Stimulated activated CD8-positive, alpha-beta memory T cell treated with anti-CD3 and anti-CD28 coated beads, Interleukin-12 subunit alpha, Interleukin-12 subunit beta, amount 100 ng/mL, for 1 hour (primary cell): ENCODE measurements at places on chromosomes 3 and 15.

- no peak for DNase-seq
These were observed 34.3 kb upstream of the CMC1 start for GRCh38 chr3:28207000-28207733.

GRCh38 chr3:132253262-132253878 lies 63.8 kb upstream of the ACP3 start:
- no peak for DNase-seq

DNA sequence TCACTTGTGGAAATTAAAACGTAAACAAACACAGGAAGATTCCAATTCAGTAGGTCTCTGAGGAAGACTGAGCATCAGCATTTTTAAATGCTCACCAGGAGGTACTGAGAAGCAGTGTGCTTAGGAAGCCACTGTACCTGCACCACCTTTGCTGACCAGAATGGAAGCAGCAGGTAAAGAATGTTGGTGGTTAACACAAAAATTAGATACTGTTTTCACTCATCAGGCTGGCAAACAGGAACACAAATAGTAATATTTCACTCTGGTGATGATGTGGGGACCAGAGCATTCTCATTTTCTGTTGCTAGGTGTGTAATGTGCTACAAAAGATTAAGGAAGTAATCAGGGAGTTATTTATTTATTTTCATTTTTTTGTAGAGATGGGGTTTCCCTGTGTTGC lies 29.9 kb upstream of the GHSR start:
- no peak for DNase-seq

DNA sequence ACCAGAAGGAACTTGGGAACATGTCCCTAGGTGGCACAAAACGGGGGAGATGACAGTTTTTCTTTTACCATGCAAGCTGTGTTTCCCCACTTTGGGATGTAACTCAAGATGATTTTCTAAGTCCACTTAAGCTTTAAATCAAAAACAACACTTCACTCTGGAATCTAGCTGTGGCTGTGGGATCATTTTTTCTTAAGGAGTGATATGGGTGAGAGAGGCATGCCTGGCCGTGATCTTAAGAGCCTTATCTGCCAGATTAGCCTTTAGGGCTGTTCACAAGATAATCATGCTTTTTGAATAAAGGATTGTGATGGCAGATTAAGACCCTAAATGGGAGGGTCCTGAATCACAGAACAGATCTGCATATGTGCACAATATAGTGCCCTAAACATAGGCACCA lies 384.8 kb upstream of the SEMA6D start:
- no peak for DNase-seq

GRCh38 chr15:76239786-76240185 lies 71.5 kb downstream of the ETFA start:
- no peak for DNase-seq

DNA sequence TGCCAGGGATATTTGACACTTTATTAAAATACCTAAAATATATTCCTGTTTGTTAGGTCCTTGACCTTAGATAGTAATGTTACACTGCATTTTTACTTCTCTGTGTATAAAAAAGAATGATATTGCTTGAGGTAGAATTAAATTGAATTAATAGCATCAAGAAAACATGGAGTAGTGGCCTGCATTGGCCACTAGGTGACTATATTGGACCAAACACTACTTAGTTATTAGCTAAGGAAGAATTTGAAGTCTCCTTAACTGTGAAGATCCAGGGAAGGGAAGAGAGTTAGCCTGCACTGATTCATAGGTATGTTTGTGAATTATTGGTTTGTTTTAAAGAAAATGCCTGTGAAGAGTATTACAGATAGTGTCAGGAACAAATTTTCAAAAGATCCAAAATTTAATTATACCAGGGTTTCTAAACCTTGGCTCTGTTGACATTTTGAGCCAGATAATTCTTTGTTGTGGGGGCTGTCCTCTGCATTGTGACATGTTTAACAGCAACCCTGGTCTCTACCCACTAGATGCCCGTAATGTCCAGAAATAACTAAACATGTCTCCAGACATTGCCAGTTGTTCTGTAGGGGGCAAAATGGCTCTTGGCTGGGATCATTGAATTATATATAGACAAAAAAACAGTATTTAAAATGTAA lies 103.6 kb upstream of the THSD4 start:
- DNase-seq, result no peak

- DNase-seq, result no peak
These were observed 81.3 kb upstream of the RNF7 start for GRCh38 chr3:141656771-141657170.

- no peak for DNase-seq
These were observed 52.6 kb downstream of the LRRC28 start for GRCh38 chr15:99303907-99304306.

DNA sequence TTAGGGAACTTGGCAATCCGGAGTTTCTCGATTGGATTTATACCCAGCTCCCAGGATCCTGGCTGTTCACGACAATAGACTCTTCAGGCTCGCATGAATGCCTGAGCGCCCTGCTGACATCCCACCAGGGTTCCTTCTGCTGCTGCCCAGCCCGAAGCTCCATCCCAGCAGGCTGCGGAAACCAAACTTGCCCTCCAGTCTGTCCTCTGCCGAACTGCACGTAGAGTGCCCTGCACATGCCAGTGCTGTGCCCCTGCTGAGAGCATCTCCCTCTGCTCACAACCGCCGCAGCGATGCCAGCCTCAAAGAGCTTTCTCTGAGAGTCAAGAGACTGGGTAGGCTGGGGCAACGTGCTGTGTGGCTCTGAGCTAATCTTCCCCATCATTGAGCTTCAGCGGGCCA lies 6.9 kb downstream of the ADAMTS7 start:
- DNase-seq, result no peak

DNA sequence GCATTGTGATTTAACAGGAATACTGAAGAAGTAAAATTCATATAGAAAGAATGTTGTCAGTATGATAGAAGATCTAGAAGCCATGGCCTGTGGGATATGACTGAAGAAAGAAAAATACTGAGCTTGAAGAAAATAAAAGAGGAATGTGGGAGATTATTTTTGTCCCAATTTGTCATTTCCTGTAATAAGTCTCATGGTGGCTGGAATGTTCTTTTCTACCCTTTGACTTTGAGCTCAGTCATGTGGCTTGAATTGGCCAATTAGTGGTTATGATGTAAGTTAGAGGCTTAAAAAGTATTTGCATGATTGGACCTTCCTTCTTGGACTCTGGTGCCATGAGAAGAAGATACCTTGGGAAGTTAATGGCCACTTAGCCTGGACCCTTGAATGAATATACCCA lies 14.1 kb downstream of the APH1B start:
- no peak for DNase-seq

GRCh38 chr15:69117431-69117871 lies 43.0 kb upstream of the GLCE start:
- DNase-seq, result no peak

DNA sequence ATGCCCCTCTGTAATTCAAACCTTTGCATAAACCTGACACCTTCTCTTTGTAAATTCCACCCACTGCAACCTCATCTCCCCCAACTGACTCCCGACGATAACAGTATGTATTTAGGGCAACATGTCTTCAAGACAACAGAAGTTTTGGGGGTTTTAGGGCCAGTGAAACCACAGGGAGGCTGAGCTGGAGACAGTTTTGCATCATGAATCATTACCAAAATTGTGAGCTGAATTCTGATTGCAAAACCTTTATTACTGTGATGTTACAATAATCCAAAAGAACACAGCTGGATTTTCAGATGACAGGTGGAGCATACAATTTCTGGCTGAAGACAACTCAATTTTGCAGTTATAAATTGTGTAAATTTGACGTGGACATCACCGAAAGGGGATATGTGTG lies 281.3 kb upstream of the TTC14 start:
- no peak for DNase-seq

GRCh38 chr3:48469046-48469915 lies 22.7 kb downstream of the ATRIP start:
- no peak for DNase-seq

- DNase-seq, result no peak
These were observed 577.3 kb upstream of the SEMA6D start for GRCh38 chr15:47139965-47140364.

DNA sequence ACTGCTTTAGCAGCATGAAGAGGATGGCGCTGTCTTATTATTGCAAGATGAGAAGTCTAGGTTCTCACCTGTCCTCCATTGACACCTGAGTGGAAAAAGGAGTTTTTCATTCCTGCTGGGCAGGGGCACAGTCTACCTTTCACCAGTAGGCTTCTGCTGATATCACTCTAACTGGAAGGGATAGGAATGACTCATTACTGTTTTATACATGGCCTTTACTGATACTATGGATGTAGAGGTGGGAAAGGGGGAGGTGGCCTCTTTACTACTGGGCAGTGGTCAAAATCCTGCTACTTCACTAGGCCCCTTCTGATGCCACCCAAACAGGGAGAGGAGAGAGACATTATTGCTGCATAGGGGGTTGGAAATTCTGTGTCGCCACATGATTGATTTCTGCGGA lies 97.8 kb downstream of the BBX start:
- no peak for DNase-seq

DNA sequence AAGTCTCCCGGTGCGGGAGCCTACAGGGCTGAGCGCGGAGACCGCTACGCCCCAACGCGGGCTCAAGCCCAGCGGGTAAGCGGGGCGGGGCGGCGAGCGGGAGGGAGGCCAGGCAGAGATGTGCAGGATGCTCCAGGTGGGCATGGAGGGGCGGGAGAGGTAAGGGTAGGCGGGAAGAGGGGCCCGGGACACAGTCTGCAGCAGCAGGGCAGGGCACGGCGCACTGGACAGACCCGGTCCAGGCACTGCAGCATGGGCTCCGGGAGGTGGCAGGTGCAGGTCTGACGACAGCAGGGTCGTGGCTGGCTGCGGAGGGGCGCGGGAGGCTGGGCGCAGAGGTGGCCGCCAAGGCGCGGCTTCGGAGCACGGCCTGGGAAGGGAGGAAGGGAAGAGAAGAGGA lies 102.8 kb downstream of the GABRB3 start:
- no peak for DNase-seq

DNA sequence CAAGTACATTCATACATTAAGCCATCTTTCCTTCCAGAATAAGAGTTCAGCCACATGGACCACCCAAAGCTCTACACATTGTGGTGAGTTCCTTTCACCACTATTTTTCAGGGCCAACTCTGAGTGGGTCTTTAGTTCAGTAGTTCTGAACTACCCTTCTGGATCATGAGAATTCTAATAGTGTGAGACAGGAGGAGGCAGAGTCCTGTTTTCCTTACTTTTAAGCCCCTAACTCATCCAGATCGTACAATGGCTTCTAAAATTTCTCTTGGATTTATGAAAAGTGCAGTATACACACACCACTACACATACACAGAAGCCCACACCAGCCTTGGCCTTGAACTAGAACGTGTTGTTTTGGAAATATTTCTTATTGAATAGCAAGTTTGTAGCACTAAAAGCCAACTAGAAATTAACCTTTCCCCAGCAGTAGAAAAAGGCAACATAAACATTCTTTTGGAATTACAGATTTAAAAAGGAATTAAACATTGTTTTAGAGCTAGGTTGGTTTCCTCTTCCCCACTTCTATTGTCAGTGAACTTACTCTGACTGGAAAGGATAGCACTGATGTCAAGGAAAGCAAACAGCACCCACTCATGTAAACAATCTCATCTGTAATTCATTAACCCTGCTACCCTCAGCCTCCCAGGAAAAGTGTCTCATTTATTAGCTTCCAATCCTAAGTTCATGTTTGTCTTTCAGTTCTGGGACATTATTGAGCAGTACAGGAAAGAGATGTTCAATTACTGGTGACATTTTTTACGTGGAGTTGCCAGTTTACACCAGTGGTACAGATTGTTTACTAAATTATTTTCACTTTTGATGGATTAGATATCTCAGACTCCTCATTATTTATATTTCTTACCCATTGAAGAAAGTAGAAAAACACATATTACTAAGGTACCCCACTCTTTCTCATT lies 95.7 kb upstream of the AGTR1 start:
- no peak for DNase-seq

- DNase-seq, result no peak
These were observed 2.3 kb upstream of the TM4SF19 start for GRCh38 chr3:196340466-196340865.

- DNase-seq, result no peak
These were observed 13.1 kb upstream of the ZBTB38 start for GRCh38 chr3:141355242-141355641.

- DNase-seq, result no peak
These were observed 211.0 kb downstream of the TNIK start for GRCh38 chr3:171249245-171249644.

DNA sequence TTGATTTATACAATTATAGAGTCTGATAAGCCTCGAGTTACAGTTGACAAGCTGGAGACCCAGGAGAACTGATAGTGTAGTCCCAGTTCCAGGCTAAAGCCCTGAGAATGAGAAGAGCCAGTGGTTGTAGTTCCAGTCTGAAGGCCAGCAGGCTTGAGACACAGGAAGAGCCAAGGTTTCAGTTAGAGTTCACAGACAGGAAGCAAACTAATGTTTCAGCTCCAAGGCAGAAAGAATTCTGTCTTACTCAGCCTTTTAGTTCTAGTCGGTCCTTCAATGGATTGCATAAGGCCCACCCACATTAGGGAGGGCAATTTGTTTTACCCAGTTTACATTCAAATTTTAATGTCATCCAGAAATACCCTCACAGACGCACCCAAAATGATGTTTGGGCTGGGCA lies 102.7 kb downstream of the CDIN1 start:
- no peak for DNase-seq

- DNase-seq, result no peak
These were observed 13.5 kb upstream of the IDH2 start for GRCh38 chr15:90115783-90116182.
